CD4-positive, alpha-beta T cell treated with Interleukin-10 for 1 hour (primary cell): ENCODE measurements at places on chromosomes 13 and 19.
A peak's percentile ranks its signal among the peaks of the same experiment; 100 is the strongest.

DNA sequence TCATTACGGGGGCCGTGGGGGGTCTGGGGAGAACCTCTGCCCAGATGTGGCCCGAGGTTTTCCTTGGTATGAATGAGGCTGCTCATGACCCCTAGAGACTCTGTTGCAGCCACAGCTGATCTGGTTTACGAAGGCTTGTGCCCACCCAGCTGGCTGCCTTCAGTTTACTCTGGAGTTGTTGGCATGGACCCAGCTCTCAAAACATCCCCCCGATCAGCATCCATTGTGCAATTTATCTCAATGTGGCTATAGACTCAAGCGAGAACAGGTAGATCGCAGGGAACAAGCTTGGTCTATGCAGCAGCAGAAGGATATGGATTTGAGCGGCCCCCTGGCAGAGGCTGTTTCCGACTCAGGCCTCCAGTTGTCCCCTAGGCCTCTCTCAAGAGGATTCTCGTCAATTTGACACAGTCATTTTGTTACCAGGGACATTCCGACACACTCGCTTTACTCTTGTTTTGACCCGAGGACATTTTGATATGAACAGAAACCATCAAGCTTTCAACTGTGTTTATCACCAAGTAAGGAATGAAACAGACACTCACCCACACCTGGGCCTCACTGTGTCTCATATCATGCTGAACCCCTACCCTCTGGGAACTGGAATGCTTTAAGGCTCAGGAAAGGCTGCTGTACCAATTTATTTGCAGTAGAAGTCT, 161.5 kb downstream of the KATNAL1 start:
- DNase-seq = no peak

DNA sequence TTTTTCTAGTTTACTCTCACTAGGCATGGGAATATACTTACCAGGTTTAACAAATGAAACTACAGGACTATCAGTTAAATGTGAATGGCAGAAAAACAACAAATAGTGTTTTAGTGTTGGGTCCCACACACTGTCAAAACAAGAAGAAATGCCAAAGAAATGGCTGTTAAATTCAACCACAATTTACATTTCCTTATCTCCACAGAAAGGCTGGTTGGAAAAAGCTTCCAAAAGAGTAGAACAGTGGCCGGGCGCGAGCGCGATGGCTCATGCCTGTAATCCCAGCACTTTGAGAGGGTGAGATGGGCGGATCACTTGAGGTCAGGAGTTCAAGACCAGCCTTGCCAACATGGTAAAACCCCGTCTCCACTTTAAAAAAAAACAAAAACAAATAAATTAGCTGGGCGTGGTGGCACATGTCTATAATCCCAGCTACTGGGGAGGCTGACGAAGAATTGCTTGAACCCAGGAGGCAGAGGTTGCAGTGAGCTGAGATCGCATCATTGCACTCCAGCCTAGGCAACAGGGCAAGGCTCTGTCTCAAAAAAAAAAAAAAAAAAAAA, 66.5 kb downstream of the SERP2 start:
- no peak for DNase-seq

GRCh38 chr19:53993448-53993847, 2.0 kb downstream of the CACNG6 start:
- no peak for DNase-seq

DNA sequence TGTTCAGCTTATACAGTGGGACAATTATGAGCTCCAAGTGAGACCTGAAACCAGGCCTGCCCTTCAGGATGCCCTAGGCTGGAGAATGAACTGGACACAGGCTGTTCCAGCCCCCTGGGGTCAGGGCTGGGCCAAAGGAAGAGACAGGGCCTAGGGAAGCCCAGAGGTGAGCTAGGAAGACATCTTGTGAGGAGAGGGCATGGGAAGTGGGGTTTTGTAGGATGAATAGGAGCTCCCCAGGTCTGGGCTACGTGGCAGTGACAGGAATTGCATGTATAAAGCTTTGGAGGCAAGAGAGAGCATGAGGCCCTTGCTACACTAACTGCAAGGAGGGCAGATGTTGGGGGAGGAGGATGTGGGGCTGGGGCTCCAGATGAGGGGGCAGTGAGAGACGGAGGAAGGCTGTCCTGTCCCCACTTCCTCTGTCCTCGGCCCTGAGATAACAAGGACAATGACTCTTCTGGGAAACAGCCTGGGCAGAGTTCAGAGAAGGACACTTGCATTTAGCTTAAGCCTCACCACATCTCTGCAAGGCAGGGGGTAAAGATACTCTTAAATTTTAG, 1.5 kb upstream of the TBXA2R start:
- DNase-seq = no peak

GRCh38 chr19:41362143-41362847, 1.7 kb downstream of the B9D2 start:
- no peak for DNase-seq

DNA sequence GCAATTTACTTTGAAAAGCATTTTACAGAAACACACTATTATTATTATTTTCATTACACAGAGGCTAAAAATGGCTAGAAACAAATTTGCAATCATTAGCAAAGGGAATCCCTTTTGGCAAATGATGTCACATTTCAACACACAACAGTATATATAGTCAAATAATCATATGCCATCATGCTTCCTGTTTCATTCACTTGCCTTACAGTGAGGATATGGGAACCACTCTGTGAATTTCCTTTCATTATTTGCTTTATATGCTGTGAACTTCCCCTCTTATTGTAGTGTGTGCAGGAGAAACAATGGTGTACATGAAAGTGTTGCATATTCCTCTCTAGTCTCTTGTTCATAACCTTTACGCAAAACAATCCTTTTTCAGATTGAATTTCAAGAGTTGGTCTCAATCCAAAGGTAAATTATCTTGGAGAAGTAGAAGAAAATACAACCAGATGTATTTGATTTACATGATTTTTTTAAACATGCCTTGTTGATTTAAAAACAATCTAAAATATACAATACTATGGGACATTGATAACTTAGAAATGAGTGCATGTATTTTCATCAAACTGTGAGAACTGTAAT, 657.3 kb downstream of the EFNB2 start:
- no peak for DNase-seq

DNA sequence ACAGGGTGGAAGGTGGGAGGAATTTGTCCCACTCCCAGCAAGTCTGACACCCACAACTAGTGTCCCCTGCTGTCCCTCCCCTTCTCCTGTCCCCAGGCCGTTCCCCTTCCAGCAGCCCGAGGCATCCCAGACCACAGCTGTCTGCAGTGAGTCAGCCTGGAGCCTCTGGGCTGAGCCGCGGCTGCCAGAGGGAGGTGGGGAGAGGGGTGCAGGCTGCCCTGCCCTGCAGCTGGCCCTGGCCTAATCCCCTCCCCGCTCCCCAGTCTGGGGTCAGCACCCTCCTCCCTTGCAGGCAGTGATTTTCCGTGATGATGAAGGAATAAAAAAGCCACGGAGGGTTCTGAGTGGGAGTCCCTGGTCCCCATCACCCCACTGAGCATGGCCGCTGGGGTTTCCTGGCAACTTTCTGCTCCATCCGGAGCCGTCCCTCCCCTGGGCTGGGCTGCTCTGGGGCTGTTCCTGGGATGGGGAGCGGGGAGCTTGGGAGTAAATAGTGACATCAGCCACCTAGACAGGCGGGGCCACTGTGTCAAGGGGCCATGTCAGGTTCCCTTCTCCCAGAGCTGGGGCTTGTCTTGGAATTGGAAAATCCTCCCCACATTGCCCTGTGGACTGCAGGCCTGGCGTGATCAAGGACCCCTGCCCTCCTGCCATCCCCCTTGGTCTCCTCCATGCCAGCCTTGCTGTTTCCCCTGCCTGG, 16.8 kb downstream of the SPC24 start:
- DNase-seq = no peak

GRCh38 chr19:35901055-35901644, 810 bp upstream of the NFKBID start:
- DNase-seq = no peak

DNA sequence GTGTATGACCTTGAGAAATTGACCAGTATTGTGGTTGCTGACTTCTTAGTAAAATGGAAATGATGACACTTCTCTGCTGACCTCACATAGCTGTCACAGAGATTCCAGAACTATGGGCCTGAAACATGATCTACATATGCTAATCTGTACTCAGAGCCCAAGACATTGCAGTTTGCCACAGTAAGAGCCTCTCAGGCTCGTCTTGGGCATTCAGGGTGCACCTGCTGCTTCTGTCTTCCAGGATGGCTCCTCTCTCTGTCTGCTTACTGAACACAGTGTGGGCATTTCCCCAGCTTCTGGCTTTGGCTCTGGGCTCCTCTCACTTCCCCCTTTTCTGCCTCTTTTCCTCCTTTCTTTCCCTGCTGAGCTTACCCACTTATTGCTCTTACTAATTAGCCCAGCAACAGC, 22.3 kb upstream of the SLC46A3 start:
- DNase-seq = no peak

- no peak for DNase-seq
Observed at GRCh38 chr13:75302071-75302698, 179.8 kb downstream of the TBC1D4 start.

DNA sequence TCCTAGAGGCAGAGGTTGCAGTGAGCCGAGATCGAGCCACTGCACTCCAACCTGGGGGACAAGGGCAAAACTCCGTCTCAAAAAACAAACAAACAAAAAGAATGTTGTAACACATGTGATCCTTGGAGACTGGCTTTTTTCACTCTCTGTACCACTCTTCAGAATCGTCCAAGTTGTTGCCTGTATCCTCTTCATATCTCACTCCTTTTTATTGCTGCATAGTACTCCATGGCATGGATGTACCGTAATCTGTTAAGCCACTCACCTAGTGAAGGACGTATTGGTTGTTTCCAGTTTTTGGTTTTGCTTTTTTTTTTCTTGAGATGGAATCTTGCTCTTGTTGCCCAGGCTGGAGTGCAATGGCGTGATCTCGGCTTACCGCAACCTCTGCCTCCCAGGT, 7.0 kb upstream of the CD22 start:
- DNase-seq = no peak

GRCh38 chr19:13460045-13460444, 46.2 kb downstream of the CACNA1A start:
- no peak for DNase-seq

DNA sequence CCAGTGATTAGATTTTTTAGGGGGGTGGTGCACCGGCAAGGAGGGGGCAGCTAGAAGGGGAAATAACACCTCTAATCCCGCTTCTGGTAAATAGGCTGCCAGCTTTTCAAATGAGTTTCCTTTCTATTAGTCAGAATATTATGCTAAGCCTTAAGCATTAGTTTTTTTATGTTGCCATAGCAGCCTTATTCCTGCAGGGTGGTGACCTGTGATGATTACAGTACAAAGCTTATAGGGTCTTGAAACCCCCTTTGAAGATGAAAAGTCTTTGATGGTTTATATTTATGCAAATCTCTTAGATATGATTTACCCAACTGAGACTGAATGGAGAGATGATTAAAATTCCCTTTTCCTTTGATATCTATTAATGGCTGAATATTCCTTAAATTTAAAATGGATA, 109.8 kb downstream of the ZIC5 start:
- no peak for DNase-seq

- no peak for DNase-seq
Observed at GRCh38 chr13:28426381-28426780, 68.5 kb downstream of the FLT1 start.

- no peak for DNase-seq
Observed at GRCh38 chr13:90824032-90824431, 523.5 kb upstream of the MIR17HG start.

DNA sequence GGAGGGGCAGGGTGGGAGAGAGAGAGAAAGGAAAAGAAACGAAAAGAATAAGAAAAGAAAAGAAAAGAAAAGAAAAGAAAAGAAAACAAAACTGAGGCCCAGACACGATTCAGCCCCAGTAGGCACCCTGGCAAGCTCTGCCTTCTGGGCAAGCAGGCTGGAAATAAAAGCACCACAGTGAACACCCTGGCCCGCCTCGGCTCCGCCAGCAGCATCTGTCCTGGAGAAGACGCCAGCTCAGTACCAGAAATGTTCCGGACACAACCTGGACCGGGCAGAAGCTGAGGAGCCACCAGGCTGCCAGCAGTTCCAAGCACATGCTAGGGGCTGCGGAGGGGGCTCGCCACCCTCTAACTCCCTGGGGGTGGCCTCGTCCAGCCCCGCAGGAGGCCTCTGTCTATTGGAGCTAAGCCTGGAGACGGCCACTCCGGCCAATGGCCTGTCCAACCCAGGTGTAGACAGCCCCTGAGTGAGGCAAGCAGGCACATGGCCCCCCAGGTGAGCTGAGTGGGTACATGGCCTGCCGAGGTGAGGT, 11.4 kb upstream of the CPAMD8 start:
- no peak for DNase-seq

- DNase-seq = no peak
Observed at GRCh38 chr13:33913829-33914228, 95.9 kb downstream of the RFC3 start.

- no peak for DNase-seq
Observed at GRCh38 chr19:35851213-35852028, 883 bp downstream of the NPHS1 start.

- DNase-seq = no peak
Observed at GRCh38 chr13:44801990-44802389, 187.3 kb downstream of the NUFIP1 start.

GRCh38 chr13:51839711-51840540, 5.1 kb downstream of the TMEM272 start:
- no peak for DNase-seq

- peak; percentile 93 for DNase-seq
Observed at GRCh38 chr19:44748426-44749254, at the start of gene BCL3. BCL3 (plus strand) TSS chr19:44748708; CDS start chr19:44748791, 83 bp downstream.

- peak; percentile 11 for DNase-seq
Observed at GRCh38 chr13:80399340-80400163, 58.6 kb upstream of the SPRY2 start.

GRCh38 chr19:43798546-43799409, 3.5 kb downstream of the LYPD5 start:
- peak; percentile 47 for DNase-seq

GRCh38 chr19:3110126-3110825, 16.1 kb downstream of the GNA11 start:
- no peak for DNase-seq

GRCh38 chr19:32223595-32224370, 121.6 kb upstream of the ZNF507 start:
- no peak for DNase-seq

DNA sequence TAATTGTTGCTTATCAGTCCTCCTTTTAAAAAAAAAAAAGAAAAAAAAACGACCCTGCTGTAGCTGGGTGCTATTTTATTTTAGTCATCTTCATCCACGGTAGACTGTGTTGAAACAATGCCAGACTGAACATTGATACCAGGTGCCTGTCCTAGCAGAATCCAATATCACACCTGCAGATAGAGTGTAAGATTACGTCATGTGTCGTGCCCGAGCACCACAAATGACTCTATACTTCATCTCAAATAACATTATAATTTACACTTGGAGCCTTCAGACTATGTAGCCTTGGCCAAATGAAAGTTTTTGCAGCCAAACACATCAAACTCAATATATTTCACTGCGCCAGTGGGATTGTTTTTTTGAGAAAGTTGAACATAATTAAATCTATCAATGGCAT, 410.6 kb downstream of the FGF9 start:
- DNase-seq = no peak

GRCh38 chr19:10286803-10287737, at the start of gene ICAM4:
ICAM4 (plus strand) TSS chr19:10286955; CDS start chr19:10287013, 58 bp downstream.
- peak; percentile 54 for DNase-seq

- no peak for DNase-seq
Observed at GRCh38 chr19:48659768-48660167, 13.0 kb downstream of the NTN5 start.

DNA sequence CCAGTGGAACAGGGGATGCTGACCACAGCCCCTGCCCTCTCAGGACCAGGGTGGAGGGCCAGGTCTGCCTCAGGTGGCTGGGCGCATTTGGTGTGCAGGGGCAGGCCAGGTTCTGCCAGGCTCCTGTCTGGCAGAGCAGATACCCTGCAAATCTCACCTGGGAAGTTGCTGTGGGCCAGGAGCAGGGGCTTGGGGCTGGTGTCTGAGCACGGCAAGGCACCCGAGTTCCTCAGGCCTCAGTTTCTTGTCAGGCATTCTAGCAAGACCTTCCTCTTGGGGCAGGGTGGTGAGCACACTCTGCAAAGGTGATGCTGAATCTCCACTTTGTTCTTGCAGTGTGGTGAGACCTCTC, 1.1 kb downstream of the CRTC1 start:
- DNase-seq = no peak
